ENCODE measurements at places on chromosomes 1 and 21.

- peak; percentile 85 for DNase-seq
These were observed 131.7 kb downstream of the SYT2 start for GRCh38 chr1:202578565-202578964.

GRCh38 chr21:42467140-42467983 is 28.7 kb downstream of the RSPH1 start:
- DNase-seq, result peak; percentile 11

DNA sequence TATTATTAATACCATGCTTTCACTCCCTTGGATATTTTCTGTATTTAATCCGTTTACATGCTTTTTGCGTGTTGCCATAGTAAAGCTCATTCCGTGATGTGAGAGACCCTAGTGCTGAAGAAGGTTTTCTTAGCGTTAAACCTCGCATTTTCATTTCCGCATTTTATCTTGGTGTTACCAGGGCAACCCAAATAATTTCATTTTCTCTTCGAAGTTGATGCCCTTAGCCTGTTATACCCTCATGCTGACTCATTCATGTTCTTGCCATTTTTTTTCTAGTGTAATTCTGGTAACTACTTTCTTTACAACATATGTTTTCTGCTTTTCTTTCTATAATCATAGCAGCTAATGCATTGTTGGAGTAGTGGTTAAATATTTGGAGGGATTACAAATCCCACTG is 37.2 kb downstream of the LRRC8C start:
- no peak for DNase-seq

GRCh38 chr1:199794105-199794863 is 233.2 kb upstream of the NR5A2 start:
- DNase-seq, result no peak

- DNase-seq, result peak; percentile 7
These were observed 122.1 kb downstream of the UCK2 start for GRCh38 chr1:165949335-165950130.

GRCh38 chr21:29513535-29513934 is 214.8 kb downstream of the BACH1 start:
- no peak for DNase-seq
